ENCODE measurements at places on chromosomes 5 and 9.

DNA sequence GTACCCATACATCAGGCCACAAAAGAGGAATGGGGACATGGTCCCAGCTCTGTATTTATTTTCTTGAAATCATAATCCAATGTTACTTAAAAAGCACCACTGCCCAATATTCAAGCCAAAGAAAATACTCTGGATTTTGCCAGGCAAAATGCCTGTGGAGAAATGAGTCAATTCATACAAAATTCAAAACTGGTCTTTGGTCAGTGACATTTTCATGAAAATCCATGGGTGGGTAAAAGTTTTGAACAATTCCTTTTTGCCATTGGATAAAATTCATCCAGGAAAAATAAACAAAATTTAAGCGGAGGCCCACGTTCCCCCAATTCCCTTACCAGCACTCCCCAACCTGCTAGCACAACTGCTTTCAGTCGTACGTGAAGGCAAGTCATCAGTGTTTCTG, 186.2 kb downstream of the GLIS3 start:
- DNase-seq, result no peak

GRCh38 chr5:61319388-61320146, 12.5 kb upstream of the ZSWIM6 start:
- DNase-seq, result no peak

- DNase-seq, result no peak
Observed at GRCh38 chr9:127753622-127754021, 18.5 kb upstream of the TOR2A start.

DNA sequence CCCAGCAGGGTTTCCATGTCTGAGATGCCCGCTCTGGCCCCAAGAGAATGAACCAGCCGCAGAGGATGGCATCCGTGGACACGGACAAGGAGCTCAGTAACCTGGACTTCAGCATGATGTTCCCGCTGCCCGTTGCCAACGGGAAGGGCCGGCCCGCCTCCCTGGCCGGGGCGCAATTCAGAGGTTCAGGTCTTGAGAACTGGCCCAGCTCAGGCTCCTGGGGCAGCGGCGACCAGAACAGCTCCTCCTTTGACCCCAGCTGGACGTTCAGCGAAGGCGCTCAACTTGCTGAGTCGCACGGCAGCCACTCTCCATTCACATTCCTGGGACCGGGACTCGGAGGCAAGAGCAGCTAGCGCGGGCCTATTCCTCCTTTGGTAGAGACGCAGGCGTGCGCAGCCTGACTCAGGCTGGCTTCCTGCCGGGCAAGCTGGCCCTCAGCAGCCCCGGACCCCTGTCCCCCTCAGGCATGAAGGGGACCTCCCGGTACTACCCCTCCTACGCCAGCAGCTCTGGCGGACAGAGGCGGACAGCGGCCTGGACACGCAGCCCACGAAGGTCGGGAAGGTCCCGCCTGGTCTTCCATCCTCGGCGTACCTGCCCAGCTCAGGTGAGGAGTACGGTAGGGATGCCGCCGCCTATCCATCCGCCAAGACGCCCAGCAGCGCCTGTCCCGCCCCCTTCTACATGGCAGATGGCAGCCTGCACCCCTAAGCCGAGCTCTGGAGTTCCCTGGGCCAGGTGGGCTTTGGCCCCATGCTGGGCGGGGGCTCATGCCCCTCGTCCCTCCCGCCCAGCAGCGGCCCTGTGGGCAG, 74.4 kb downstream of the INSL6 start:
- DNase-seq, result no peak

- DNase-seq, result no peak
Observed at GRCh38 chr5:129691220-129691619, 56.7 kb upstream of the MINAR2 start.

DNA sequence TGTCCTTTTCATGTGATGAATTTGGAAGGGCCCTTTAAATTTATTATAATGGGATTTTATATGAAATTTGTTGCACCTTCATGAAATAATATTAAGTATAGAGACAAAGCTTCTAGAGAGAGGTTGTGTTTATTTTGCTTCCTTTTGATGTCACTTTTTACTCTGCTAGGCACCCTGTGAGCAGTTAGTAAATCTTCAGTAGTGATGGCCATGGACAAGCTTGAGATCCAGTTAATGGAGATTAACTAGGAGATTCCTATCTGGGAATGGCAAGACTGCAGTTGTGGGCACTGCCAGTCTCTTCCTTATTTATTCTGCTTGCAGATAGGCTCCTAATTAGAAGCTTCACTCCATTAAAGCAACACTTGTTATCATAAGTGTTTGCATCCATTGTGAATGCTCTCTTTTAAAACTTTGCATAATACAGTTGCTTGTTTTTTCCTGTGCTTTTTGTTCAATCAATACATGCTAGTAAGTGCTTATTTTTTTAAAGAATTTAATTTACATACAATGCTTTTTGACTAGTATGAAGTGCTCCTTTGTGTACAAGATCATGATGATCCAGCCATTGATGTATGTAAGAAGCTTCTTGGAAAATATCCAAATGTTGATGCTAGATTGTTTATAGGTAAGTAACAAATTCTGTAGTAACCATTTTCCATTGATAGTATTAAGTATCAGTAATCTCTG, 25.9 kb downstream of the UGCG start:
- no peak for DNase-seq

DNA sequence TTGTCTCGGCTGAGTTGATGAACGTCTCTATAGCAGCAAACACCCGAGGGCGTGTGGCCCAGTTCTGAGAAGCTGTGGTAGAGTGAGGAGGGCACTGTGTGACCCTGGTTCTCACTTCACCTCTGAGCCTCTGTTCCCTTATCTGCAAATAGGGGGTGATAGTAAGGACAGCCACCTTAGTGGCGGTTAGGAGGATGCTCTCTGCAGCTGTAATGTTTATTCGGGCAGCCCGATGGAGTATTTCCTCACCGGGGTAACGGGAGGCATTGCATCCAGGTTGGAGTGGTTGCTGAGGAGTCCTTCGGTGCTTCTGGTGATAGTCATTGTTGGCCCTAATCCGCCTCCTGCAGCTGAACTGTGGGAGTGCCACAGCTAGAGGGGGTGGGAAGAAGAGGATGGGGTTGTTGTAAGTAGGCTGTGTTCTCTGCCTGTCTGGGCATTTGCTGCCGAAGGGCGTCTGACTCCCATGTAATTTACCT, 13.9 kb downstream of the PRRC2B start:
- no peak for DNase-seq

GRCh38 chr9:100819980-100820379, 208.5 kb upstream of the PLPPR1 start:
- no peak for DNase-seq

GRCh38 chr5:57435701-57436134, 46.9 kb downstream of the ACTBL2 start:
- DNase-seq, result no peak

DNA sequence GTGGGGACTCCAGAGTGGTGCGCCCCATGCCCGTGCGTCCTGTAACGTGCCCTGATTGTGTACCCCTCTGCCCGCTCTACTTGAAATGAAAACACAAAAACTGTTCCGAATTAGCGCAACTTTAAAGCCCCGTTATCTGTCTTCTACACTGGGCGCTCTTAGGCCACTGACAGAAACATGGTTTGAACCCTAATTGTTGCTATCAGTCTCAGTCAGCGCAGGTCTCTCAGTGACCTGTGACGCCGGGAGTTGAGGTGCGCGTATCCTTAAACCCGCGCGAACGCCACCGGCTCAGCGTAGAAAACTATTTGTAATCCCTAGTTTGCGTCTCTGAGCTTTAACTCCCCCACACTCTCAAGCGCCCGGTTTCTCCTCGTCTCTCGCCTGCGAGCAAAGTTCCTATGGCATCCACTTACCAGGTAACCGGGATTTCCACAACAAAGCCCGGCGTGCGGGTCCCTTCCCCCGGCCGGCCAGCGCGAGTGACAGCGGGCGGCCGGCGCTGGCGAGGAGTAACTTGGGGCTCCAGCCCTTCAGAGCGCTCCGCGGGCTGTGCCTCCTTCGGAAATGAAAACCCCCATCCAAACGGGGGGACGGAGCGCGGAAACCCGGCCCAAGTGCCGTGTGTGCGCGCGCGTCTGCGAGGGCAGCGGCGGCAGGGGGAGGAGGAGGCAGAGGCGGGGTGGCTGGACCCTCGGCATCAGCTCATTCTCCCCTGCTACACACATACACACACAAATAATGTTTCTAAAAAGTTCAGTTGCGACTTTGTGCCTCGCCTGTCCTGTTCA, 668 bp downstream of the GLIS3 start:
- DNase-seq, result no peak

GRCh38 chr5:143515829-143516228, 112.3 kb upstream of the NR3C1 start:
- no peak for DNase-seq

DNA sequence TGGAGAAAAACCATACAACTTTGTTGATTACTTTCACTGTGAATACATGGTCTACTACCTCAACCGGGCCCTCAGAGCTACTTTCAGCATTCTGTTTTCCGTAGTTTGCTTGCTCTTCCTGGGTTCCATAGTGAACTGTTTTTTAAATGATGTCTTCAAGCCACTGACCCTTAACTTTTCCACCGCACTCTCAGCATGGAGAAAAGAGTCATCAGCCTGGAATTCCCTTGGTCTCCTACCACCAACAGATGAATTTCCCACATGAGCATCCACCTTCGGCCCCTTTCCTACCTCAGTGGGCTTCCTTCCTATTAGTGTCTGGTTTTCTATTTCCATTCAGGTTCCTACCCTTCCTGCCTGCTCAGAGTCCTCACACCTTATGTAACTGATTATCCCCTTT, 135.9 kb upstream of the ADAMTSL1 start:
- DNase-seq, result no peak

DNA sequence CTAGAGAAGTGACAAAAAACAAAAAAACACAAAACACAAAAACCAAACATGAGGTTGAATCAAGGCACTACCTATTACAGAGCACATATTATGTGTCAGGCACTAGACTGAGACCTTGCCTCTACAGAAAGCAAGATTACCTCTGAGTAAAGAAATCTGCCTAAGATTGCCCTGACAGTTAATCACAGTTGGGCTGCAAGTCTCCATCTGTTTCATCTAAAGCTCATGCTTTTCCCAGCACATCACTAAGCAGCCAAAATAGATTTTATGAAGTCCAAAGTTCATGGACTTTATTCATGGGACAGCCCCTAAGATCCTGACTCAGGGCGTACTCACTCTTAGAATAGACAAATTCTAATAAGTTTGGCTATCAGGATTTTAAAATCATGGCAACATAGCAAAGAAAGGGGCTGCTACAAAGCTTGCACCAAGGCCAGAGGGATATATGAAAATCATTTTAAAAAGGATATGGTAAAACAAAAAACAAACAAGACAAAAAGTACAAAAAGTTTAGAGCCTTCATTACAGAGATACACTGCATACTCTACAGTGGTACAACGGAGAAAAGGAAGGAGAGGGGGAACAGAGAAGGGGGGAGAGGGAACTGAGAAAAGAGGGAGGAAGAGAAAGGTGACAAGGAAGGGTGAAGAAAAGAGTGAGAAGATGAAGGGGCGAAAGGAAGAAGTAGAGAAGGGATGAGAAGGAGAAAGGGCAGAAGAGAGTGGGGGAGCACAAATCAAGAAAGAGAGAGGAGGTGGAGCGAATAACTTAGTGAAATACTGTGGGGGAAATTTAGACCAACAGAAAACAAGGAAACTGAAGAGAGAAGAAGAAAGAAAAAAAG, 58.2 kb downstream of the RICTOR start:
- no peak for DNase-seq

GRCh38 chr9:112325127-112325526, 8.3 kb downstream of the PTBP3 start:
- no peak for DNase-seq

- no peak for DNase-seq
Observed at GRCh38 chr9:121613009-121613752, 38.3 kb upstream of the DAB2IP start.

GRCh38 chr5:66777868-66778267, 181.7 kb downstream of the MAST4 start:
- no peak for DNase-seq

DNA sequence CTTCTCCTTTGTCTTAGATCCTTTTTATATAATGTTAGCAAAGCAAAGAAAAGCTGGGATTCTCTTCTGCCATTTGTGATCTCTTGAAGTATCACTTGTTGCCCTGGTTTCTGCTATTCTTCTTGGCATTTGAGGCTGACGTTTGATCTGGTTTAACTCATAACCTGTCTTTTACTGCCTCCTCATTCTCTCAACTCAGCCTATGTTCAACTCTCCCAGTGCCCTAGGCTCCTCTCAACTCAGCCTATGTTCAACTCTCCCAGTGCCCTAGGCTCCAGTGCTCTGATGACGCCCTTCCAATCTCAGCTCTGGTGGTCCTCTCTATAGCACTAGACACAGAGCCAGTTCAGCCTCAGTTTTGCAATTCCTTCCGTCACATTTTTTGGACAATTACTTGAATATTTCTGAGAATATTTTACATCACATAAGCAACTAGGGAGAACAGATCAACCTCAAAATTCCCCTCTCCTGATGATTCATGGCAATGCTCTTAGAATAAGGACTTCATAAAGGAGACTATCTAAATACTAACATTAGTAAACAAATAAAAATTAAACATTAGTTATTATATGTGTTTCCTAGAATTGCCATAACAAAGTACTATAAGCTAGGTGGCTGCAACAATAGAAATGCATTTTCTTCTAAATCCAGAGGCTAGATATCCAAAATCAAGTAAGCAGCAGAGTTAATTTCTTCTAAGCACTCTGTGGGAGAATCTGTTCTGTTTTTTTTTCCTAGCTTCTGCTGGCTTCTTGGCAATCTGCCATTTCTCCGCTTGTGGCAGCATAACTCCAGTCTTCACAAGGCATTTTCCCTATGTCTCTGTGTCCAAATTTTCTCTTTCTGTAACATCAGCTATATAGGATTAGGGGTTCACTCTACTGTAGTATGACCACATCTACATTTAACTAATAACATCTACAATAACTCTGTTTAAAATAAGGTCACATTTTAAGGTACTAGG, 662.1 kb upstream of the FTMT start:
- DNase-seq, result no peak

DNA sequence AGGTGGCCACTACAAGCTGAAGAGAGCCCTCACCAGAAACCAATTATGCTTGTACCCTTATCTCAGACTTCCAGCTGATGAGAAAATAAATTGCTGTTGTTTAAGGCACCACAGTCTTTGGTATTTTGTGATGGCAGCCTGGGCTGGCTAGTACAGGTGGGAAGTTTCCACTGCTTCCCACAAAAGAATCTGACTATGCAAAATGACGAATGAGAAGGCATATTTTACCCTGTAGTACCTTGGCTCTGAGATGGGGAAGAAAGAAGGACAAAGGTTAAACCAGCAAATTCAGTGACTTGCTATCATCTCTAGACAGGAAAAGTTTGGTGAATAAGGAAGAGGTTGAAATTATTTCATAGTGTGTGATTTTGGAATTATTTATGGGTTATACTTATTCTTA, 112.8 kb upstream of the ELL2 start:
- DNase-seq, result no peak

- peak; percentile 13 for DNase-seq
Observed at GRCh38 chr5:72109625-72110024, 2.4 kb downstream of the MAP1B start.

- DNase-seq, result no peak
Observed at GRCh38 chr5:78543916-78544315, 104.7 kb downstream of the LHFPL2 start.

DNA sequence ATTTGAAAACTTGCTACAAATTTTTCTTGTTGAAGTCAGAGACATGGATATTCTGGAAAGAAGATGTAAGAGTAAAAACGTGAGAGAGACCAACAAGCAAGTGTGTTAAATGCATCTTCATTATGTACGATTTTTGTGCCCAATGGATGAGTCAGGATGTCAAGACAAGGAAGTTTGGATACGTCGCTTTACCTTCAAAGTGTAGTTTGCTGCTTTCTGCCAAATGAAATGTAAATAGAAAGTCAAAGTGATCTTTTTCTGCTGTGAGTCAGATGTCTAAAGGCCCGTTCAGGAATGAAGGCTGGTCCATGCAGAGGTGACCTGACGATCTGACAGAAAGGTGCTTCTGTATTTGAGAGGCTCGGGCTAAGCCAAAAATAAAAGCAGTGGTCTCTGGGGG, 273.1 kb upstream of the PIK3R1 start:
- DNase-seq, result no peak
